ENCODE measurements at places on chromosomes 5 and 9.

DNA sequence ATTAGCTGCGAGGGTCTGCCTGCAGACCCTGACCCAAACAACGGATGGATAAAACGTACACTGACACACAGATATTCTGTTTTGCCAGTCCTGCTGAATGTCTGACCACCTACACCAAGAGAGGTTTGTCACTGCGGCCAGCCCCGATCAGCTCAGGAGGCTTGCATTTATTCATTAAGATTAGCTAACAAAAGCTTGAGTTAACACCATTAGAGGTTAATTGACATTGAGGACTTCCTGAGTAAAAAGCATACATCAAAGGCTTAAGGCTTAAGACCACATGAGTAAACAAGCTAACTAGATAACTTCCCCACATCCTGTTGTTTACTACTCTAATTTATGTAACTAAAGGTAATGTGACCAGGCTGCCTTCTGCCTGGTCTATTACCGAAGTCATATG lies 198.1 kb upstream of the TRPC7 start:
- no peak for DNase-seq

- DNase-seq: no peak
Measured at GRCh38 chr5:144416196-144416595, 245.5 kb downstream of the KCTD16 start.

DNA sequence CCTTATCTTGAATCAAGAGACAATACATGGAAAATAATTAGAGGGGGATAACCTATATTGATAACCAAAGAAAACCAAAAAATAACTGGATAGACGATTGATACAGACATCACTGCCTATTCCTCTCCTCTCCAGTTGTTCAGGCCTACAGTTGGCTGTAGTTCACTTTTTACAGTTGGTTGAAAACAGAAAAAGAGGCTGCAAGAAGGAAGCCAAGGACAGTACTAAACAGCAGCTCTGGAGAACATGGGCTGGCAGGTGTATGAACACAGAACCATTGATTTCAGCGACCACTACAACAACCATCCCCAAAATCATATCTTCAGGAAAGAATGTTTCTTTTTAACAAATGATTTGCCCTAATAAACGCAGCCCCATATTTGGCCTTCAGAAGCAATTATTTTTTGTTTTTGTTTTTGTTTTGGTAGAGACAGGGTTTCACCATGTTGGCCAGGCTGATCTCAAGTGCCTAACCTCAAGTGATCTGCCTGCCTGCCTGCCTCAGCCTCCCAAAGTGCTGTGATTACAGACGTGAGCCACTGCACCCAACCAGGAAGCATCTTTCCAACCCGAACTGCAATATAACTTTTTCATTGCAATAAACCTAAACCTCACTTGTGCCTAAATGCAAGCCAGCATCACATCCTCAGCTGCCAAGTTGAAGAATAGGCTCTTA lies 64.3 kb downstream of the MLLT3 start:
- DNase-seq: no peak

- no peak for DNase-seq
Measured at GRCh38 chr9:15113288-15113687, 193.7 kb downstream of the TTC39B start.

- no peak for DNase-seq
Measured at GRCh38 chr5:96733771-96734500, 71.8 kb downstream of the CAST start.

- no peak for DNase-seq
Measured at GRCh38 chr9:126420643-126421564, 94.3 kb downstream of the MVB12B start.

- DNase-seq: no peak
Measured at GRCh38 chr9:118162716-118163115, 458.5 kb downstream of the TLR4 start.

GRCh38 chr5:124355928-124356327 lies 390.5 kb downstream of the ZNF608 start:
- DNase-seq: no peak

- no peak for DNase-seq
Measured at GRCh38 chr5:3660630-3661029, 65.0 kb downstream of the IRX1 start.

DNA sequence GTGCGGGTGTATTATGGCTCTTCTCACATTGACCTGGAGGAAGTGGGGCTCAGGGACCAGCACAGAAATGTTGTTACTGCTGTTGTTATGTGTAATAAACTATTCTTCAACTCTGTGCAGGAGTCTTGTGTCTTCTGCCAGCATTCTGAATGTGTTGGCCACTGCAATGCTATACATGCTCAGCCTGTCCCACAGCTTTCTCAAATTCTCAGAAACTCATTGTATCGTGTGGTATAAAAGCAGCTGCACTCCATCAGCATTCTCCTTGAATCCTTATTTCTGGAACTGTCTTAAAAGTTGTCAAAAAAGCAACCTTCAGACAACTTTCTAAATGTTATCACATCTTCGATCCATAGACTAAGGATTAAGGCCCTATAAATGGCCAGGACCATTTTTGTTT lies 72.0 kb downstream of the ZNF474 start:
- DNase-seq: no peak

DNA sequence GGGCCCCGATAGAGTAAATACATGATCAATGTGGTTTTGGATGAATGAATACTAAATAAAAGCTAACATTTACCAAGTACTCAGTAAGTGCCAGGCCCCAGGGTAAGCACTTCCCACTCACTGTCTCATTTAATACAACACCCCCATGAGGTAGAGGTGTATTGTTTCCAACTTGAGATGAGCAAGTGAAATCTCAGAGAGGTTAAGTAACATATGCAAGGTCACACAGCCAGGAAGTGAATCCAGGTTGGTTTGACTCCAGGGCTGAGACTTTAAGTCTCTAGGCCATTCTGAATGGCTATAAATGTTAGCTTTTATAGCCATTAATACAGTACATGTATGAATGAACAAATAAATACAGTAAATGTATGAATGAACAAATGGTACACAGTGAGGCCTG lies 39.4 kb downstream of the LHX2 start:
- DNase-seq: no peak

- no peak for DNase-seq
Measured at GRCh38 chr9:125968714-125969374, 221.7 kb downstream of the PBX3 start.

GRCh38 chr5:175288048-175288621 lies 155.8 kb downstream of the DRD1 start:
- DNase-seq: no peak

DNA sequence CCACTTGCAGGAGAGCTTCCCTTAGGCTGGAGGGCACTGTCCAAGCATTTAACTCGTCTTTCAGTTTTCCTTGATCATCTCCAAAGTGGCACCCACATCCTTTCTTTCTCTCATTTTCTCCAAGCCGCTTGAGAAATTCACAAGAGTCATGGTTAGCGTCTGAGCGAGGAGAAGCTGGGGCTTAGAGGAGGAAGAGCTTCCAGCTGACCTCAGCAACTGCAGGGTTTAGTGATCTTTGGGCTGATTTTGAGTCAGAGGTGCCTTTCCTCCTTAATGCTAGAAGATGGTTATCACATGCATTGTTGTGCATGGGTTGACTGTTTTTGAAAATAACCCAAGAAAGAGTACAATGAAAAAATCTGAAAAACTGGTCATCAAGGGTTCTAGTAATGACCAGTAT lies 134.7 kb downstream of the GADD45G start:
- peak; percentile 85 for DNase-seq

- peak; percentile 26 for DNase-seq
Measured at GRCh38 chr5:55176176-55176818, 3.3 kb upstream of the CDC20B start.

DNA sequence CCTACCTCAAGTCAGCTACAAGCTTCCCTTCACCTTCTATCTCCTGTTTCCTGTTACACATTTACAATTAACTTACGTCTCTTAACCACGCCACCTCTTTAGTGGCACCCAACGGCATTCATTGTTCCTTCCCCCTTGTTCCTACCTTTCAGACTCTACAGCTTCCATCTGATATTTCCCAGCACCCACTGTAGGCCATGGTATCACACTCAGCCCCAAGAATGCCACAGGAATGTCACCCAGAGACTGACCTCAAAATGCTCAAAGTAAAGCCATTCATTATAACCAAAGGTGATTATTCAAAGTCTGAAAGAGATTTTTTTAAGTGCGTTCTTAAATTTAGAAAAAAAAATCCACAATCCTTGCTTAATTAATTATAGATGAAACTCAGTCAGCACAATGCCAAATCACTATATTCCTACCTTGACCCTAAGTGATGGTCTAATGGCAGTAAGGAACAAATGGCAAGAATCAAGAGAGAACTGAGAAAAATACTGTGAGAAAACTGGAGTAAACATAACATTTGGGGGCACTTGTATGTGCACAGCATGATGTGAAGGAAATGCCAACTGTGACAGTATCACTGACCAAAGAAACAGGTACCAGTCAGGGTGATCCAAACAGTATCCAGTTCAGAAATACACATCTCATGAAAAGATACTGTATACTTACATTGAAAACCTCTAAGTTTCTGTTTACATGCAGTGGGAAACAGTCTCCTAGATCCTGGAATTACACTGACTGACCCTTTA lies 52.1 kb downstream of the CTNND2 start:
- DNase-seq: no peak

Data from inflammatory macrophage (primary cell).